ENCODE measurements at places on chromosomes 7 and 10.

DNA sequence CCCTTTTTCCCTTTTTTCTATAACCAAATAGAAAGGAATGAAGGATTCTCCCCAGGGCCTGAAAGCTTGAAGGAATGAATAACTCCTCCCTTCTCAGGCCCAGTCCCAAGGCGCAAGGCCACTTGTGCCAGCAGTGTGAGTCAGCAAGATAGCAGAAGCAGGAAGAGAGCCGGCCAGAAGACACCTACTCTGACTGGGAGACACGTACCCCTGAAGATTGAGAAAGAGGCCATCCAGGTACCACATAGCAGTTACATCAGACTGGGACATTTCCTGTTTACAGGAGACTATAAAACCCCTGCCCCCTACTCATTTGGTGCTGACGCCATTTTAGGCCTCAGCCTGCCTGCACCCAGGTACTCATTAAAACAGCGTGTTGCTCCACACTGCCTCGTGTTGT lies 65.5 kb downstream of the LRRC17 start:
- no peak for DNase-seq

GRCh38 chr7:29254591-29254990 lies 60.0 kb downstream of the CHN2 start:
- no peak for DNase-seq

DNA sequence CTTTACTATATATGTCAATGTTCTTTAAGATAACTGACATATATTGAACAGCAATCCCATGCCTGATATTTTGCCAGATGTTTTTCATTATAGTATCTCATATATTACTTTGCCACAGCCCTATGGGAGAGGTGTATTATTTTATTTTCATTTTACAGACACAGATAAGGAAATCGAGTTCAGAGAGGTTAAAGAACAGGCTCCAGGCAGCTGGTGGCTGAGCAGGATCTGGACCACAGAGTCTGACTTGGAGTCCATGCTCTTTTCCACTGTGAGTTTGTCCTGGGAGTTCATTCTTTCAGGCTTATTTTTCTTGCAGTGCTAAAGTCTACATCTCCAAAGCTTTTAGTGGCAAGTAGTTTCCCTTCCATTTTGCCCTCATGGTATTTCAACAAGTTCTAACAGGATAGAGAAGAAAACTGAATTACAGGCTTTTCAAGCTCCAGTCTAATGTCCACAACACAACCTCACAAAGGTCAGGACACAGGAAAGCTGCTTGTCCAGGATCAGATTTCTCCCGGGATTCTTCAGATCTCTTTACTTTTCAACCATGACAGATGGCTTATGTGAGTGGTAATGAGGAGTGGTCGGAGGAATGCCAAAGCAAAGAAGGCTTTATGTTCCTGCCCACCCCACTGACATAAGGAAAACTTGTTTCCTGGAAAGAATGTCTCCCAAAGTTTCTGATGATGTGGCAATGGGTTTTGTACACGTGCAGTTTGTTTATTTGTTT lies 13.1 kb upstream of the SLC35B4 start:
- DNase-seq: no peak

DNA sequence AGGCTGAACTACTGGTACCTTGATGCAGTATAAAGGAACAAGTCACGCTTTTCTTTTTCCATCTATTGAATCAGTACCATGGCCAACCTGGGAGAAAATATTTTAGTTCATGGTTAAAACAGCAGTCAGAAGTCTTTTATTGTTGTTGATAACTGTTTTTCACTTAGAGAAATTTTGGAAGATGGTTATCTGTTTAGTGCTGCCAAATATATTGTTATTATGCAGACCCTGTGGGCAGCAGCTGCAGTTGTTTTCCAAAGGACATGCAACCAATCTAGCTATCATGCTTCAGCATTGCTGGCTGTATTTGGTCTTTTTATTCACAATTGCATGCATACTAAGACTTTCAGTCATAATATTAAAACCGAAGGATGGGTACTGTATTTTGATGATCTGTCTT lies 169.5 kb downstream of the BBS9 start:
- DNase-seq: no peak

DNA sequence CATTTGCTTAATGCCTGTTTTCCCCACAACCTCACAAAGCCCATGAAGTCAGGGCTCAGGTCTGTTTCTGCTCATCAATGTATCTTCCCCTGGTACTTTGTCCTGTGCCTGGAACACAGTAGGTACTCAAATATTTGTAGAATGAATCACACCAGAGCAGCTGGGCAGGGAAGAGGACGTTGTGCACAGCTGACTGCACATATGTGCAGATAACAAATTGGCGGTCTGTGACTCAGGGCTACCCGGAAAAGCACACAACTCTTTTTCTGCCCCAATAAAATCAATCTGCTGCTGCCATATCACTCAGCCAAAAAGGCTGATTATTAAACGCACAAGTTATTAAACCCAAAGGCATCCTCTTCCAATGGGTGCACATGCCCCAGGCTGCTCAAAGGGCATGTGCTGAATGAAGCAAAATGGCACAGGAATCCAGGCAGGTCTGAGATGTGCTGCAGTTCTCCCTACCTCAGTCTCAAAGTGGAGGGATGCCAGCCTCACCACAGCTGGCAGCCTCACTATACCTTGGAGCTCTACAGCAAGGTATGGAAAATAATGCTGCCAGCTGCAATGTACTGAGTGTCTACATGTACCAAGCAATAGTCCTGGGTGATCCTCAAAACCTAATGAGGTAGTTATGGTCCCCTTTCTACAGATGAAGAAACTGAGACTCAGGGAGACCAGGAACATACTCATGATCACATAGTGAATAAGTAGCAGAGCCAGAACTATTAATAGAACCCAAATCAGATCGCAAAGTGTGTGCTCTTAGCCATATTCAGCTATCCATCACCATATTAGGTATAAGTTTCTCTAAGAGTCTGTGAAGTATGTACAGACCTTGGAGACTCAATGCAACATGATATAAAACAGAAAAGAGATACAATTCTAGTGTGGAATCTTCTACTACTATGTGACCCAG lies 43.4 kb downstream of the SORBS1 start:
- DNase-seq: no peak

DNA sequence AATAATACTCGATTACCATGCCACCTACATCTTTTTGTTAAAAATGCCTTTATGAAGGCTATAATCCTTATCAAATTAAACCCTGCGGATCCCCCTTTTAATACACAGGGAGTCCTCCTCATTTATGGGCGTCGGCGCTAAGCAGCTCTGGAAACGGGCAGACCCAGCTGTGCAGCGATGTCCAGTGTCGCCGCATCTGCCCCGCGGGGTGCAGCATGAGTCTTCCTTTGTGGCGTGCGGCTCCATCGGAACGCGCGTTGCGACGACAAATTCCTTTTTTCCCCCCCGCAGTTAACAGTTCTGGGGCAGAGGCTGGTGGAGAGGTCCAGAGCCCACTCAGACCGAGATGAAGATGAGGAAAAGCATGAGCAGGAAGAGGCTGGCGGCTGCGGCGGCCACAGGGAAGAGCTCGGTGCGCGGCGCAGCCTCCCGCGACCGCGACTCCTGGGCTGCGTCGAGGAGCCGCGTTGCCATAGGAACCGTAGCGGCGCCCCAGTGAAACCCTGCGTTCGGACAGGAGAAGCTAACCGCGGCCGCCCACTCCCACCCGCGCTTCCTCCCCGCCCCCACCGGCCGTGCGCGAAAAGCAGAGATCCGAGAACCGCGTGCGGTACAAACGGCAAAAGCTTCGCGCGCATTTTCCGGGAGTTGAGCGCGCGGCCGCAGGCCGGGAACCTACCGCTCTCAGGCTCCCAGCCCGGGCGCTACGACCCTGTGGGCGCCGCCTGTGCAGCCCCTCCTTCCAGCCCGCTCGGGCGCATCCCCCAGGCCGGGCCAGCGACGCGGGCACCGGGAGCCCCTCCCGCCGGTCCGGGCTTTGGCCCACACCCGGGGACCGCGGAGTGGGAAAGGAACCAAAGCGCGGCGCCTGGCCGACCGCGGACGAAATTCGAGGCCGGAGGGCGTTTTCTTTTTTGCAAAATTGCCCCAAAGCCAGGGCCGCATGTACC lies 130.6 kb downstream of the SPAG6 start:
- peak; percentile 53 for DNase-seq

DNA sequence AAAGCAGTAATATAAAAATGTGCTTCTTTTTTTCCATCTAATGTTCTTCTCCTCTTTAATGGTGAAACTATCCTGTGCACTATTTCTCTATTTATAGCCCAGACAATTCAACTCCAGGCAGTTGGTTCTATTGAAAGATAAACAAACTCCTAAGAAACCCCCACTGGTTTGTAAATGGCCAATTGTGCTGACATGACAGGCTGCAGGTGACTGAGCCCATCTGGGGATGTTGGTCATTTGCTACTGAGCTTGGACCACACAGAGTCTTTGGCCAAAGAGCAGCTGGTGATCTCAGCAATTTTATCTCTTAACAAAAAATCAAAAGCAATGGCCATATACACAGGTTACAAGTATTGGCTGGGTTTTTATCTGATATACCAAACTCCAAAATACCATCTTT lies 631.8 kb upstream of the CELF2 start:
- DNase-seq: no peak

DNA sequence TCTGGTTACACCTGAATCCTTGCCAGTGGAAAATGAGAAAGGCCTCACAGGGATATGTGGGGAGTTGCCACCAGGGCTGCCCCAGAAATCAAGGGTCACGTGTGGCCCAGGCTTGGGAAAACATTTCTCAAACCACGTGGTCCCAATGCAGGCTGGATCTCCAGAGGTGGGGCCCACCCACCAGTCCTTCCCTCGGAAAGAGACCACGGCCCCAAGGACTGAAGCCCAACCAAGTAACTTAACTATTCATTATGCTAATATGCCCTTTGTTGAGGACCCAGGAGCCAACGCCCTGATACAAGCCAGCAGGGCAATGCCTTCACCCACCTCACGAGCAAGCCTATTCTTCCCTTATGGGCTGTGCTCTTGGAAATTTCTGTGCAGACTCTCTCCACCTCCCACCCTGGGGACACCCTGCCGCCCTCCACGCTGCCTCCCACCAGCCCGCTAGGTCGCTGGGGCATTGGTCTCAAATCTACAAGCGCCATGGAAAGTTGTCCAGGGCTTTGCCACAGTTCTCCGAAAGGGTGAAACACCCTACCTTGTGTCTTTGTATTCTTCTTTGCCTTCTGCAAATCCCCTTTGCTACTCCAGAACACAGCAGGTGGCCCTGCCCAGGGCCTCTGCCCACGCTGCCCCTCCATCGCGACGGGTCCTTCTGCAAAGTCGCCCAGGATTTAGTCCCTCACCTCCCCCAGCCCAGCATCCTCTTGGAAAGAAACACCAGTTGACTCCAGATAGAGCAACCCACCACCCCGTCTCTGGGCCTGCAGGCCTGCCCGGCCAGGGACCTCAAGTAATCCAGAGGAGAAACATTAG lies 8.8 kb downstream of the TNS3 start:
- peak; percentile 63 for DNase-seq

- no peak for DNase-seq
Observed at GRCh38 chr7:123051916-123052315, 56.4 kb upstream of the TAS2R16 start.

- no peak for DNase-seq
Observed at GRCh38 chr10:113764582-113764981, 13.1 kb downstream of the PLEKHS1 start.

DNA sequence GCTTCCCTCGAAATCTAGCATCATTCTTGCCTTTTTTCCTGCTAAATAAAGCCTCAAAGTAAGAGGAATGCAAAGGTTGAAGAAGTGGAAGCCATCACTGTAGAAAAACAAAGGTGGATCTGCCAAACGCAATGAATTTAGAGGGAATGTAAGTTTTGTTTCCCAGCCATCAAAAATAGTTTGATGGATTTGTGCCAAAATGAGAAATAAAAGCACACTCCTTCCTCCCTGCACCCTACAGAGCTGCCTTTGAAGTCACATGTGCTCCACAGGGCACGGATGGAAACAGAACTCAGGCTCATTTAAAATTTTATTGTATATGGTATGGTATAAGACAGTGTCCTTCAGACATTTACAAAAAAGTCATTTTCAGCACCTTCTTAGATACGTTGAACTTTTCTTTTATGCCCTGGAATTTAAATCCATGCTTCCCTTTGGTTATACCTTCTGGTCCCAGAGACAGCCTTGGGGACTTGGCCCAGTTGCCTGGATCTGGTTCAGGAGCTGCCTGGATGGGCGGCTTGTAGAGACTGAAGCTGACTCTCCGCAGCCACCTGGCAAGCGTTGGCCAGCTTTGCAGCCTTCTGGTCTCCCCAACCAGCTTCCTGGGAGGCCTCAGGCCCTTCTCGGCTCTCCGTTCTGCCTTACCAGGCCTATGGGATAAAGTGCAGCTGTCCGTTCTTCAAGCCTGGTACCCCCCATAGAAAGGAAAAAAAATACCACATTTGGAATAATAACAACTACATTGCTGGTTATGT lies 228.5 kb upstream of the NEBL start:
- no peak for DNase-seq

- no peak for DNase-seq
Observed at GRCh38 chr7:139647814-139648390, 124.4 kb downstream of the CLEC2L start.

- DNase-seq: no peak
Observed at GRCh38 chr10:126628746-126629145, 41.7 kb downstream of the C10orf90 start.
